T47D (cell line): ENCODE measurements at places on chromosomes 5 and 9.

- no peak for DNase-seq
These were observed 15.2 kb upstream of the PPP1R2B start for GRCh38 chr5:156834916-156835315.

GRCh38 chr9:120438836-120439546, 141.0 kb downstream of the CDK5RAP2 start:
- DNase-seq = peak; percentile 64

DNA sequence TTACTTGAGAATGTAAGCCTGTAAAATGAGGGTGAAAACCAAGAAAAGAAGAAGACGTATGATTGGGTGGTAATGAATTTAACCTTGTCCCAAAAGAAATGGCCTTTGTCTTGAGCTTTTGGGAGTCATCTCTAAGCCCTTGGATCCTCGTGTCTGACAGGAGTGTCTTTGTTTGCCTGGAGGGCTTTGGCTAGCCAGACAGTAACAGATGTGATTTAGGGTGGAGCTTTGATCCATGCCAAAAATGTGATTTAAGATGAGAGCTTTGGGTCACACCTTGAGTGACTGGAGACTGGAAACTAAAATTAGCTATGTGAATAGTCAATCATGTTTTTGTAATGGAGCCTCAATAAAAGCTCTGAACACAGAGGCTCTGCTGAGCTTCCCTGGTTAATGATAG, 25.9 kb upstream of the ZFAND5 start:
- DNase-seq = no peak

- DNase-seq = peak; percentile 83
These were observed 11.9 kb downstream of the GRIN1 start for GRCh38 chr9:137150617-137151457.

GRCh38 chr5:180396926-180397325, 43.8 kb upstream of the GFPT2 start:
- no peak for DNase-seq

- DNase-seq = no peak
These were observed 761.7 kb upstream of the ARRDC3 start for GRCh38 chr5:92144824-92145223.

DNA sequence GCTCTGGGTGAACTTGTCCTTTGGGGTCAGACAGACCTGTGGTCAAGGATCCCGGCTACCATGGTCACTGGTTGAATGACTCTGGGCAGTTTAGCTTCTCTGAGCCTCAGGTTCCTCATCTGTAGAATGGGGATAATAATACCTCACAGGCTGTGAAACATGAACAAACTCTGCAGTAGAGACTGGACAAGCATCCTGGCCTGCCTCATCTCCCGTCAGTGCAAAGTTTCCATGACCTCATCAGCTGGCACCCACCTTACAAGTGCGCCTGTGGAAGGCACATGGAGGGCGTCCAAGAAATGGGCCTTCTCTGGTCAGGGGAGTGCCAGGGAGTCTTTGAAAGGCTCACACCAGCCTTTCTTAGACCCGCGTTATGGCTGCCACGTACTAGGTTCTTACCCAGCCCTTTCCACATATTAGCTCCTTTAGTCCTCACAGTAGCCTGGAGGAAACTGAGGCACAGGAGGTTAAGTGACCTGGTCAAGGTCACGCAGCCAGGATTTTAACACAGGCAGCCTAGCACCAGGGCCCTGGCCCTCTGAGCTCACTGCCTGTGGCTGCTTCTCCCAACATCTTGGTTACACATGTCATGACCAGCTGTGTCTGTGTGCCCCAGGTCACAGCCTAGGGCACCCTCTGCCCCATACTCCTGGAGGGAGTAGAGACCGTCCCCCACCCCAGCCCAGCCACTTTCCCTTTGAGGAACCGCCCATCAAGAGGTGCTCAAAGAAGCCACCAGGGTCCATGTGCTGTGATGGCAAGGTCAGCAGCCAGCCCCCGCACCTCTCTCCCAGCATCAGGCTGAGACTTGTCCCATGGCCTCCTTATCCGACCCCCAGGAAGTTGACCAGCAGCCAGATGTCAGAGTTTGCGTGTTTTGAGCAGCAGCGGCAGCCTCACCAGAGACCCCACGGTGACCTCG, 39.4 kb upstream of the RPL26L1 start:
- DNase-seq = no peak

- DNase-seq = no peak
These were observed 407.0 kb upstream of the KLF4 start for GRCh38 chr9:107896544-107896943.

DNA sequence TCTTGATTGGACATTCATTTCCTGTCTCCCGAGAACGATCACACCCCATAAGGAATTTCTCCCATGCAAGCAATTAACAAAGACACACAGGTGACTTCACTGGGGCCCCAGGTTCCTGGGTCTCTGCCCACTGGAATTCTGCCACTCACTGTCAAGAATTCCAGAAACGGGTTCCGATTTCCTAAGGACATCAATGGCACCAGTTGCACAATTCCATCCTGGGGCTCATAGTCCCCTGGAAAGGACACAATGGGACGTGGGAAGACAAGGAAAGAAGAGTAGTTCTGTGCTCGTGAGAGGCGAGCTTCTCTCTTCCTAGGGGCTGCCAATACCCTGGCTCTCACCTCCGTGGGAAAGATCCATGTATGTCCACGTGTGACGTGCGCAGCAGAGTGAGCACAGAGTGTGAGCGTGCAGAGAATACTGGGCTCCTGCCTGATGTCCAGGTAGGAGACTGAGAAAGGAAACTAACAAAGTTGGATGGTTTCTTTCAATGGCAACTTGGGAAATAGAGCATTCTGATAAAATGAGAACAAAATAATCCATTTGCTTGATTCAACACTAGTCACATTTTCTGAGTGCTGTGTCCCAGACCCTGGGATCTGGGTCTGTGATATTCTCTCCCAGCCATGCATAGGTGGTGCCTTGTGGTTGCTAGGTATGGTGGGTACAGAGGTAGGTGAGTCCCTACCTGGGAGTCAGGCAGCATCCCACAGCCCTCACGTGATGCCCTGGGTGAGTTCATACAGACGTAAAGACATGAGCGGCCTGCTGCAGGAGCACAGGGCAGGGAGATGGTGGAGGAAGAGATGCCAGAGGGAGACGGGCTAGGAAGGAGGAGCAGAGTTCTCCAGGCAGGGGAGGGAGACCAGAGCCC, 159.8 kb downstream of the COL23A1 start:
- DNase-seq = no peak

DNA sequence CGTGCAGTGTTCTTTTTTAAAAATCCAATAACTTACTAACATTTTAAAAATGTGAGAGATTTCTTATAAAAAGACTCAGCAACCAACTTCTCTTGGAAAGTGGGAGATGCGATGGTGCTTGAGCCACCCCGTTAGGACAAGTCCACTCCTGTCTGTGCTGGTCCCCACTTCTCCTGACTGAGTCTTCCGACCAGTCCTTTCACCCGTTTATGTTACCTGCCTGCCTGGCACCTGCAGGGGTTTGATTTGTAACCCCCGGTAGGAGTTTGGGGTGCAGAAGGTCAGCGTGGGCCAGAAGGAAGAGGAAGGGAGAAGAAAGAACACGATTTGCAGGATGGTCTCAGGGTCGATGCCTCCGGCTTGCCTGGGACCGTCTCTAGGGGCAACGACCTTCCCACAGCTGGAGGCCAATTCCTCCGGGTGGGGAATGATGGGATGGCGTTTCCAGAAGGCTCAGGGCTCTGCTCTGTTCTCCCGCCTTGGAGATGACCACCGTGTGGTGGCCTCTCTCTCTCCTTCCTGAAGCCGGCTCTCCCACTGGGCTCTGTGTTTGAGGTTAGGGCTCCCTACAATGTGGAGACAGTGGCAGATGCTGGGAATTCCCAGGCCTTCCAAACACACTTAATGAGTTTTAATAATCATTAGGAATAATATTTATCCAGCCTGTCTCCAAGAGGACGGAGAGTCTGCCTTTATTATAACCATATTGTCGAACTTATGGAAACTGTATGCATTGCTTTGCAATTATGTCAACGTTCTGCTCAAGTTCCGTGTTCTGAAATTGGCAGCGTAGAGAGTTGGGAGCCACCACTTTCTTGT, 14.8 kb downstream of the COL27A1 start:
- no peak for DNase-seq

- no peak for DNase-seq
These were observed 27.6 kb downstream of the ZNF462 start for GRCh38 chr9:106890608-106891007.

DNA sequence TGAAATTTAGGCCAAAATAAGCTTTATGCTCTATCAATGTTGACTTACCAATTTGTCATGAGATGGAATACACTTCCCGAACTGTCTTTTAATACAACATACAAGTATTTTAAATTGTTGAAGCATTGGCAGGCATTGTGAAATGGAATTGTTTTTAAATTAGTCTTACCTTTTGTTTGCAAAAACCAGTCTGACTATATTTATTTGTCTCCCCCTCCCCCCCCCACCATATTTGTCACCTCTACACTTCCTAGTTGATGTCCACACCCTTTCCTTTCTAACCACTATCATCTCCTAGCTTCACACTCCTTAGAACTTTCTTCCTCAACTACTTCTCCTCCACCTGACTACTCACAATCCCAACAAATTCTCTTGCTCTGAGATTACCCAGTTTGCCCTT, 40.9 kb downstream of the FAF2 start:
- no peak for DNase-seq

GRCh38 chr5:1013238-1013947, 4.8 kb downstream of the NKD2 start:
- no peak for DNase-seq

DNA sequence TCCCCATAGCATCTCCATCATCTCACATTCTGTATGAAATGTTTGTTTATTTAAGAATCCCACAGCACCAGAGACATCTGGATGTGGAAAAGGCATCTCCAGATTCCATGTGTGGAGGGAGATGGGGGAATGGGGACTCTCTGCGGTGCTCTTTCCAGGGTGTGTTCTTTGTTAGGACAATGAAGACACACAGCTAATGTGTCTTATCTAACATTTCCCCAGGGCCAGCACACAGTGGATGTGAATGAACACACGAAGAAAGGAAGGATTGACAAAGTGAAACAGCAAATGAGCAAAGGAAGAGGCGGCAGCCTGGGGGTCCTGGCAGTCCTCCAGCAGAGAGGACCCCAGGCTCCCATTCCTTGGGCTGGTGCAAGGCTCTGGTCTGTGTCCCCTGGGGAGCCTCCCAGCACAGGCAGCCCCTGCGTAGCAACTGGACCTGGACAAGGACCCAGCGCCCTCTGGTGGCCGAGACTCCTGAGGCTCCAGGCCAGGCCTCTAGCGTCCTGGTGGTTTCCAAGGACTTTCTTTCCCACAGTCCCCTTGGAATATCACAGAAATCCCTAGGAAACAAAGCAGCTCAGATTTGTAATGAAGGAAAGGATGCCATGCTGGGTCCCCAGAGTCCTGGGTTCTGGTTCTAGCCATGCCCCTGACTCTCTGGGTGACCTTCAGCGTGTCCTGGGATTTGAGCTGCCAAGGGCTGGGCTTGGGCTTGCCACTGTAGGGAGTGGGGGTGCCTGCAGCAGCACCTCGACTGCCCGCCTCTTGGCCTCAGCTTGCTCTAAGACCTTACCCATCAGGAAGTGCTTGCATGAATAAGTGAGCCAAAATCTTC, 3.5 kb upstream of the PDLIM7 start:
- peak; percentile 87 for DNase-seq

DNA sequence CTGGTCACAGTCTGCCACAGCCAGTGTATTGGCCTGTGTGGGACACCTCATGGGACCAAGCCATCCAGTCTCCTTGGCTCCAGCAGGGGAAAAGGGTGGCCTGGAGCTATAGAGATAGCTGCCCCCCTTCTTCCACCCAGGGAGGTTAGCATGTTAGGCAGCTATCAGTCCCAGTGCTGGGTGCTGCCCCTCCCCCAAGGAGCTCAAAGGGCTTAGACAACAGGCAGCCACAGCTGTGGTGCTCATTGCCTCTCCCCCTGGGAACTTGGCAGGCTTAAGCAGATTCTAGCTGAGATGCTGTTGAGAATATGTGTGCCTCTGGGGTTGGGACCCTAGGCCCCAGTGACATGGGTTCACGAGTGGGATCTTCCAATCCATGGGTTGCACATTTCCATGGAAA, 226.0 kb upstream of the PTGER4 start:
- DNase-seq = no peak

DNA sequence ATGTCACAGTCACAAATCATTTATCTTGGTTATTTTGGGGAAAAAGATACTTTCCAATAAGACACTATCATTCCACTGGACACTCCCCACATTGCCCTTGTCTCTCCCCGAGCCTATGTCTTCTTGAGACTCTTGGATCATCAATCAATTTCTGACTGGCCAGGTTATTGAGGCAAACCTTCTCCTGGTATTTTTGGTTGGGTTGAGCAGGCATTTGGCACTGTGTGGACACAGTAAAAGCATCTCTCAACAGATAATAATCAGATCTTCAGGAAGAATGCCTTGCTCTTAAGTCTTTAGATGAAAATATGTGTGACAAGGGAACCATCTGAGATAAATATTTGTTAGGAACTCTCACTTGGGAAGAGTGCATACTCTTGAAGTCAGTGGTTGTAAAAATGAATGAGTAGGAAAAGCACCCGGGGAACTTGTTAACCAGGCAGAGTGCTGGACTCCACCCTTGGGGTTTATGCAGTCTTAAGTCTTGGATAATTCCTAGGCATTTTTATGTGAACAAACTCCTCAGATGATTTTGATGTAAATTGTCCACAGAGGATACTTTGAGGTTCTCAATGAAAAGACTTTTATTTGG, 223.8 kb upstream of the CLINT1 start:
- DNase-seq = no peak

GRCh38 chr5:82799361-82800077, 277.7 kb downstream of the TMEM167A start:
- DNase-seq = no peak

DNA sequence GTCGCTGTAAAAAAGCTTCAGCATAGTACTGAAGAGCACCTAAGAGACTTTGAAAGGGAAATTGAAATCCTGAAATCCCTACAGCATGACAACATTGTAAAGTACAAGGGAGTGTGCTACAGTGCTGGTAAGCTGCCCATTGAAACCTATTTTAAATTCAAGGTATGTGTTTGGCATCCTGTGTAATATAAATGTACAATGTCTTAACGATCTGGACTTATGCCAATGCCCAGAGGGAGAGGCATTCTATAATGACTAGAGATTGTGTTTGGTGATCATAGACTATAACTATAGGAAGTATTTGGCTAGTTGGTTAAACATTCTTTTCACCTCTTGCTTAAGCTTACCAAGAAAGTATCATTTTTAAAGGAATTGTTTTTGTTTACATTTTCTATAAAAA, 95.7 kb downstream of the INSL6 start:
- peak; percentile 66 for DNase-seq

GRCh38 chr9:121107881-121108280, 33.1 kb downstream of the CNTRL start:
- DNase-seq = no peak

- DNase-seq = no peak
These were observed 6.6 kb downstream of the RGS14 start for GRCh38 chr5:177364159-177364962.

- DNase-seq = no peak
These were observed 291.1 kb downstream of the TRIM32 start for GRCh38 chr9:116978155-116978554.

GRCh38 chr5:79378510-79379186, 135.3 kb downstream of the HOMER1 start:
- no peak for DNase-seq

GRCh38 chr5:1401536-1402138, 43.6 kb downstream of the SLC6A3 start:
- DNase-seq = no peak

- DNase-seq = peak; percentile 76
These were observed 12.4 kb downstream of the SLC36A1 start for GRCh38 chr5:151459680-151460324.

GRCh38 chr9:121798941-121799340, 147.5 kb downstream of the DAB2IP start:
- DNase-seq = no peak

GRCh38 chr5:124025306-124025845, 513.4 kb downstream of the CSNK1G3 start:
- no peak for DNase-seq
